CD4-positive, alpha-beta T cell treated with Interleukin-12 subunit alpha and Interleukin-12 subunit beta, for 1 hour (primary cell): ENCODE measurements at places on chromosomes 13 and 19.

DNA sequence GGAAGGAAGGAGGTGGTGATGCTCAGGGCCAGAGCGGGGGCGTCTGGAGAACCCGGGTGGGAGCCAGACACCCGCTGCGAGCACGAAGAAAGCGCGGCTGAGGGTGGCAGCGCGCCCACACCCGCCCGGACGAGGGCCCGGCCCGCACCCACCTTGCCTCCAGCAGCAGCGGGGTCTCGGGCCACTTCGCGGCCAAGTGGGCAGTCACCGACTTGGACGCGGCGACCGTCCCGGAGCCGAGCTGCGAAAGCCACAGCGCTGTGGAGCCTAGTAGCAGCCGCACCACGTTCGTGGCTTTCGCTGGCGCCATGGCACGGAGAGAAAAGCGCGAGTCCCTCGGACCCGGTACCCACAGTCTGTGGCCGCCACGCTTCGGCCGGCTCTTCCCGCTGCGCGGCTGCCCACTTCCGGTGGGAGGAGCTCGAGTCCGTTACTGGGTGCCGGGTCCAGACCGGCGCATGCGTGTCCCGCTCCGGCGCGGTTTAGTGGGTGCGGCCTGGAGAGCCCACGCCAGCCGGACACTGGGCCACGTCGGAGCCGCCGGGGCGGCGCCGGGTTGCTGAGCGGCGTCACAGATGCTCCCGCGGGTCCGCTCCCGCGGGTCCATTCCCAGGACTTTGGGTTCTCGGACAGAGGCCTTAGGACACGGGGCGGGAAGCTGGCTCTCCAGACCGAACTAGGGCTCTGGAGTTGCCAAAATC lies at the start of gene UGGT2:
TSS of gene UGGT2 (minus strand) at position 399 of the 701 bp plus-strand sequence. CDS start at position 310, 89 bp downstream.
- peak; percentile 16 for DNase-seq

DNA sequence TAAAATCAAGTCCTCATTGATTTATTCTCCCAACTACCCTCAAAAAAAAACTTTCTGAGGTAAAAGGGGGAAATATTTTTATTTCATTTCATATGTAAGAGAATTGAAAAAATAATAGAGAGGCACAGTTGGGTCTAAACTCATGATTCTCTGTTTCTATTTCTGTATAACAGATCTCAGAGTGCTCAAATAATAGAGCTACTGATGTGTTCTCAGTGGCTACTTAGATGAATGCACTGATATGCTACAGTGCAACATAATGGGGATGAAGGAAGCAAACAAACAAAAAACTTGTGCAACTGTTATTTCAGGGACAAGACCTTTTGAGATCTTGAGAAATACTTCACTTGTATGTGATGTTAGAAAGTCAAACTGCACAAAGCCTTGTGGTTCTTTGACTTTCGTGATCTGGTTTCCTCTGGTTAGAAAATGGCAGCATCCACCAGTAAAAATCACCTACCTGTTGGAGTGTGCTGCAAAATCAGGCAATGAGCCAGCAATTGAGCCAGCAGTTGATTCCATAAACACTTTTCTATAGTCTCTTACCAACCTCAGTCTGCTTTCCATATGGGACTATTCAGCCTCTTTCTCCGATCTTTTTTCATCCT lies 9.7 kb upstream of the DACH1 start:
- no peak for DNase-seq

- DNase-seq = no peak
Observed at GRCh38 chr13:111013196-111013595, 98.3 kb upstream of the ANKRD10 start.

- no peak for DNase-seq
Observed at GRCh38 chr13:48775804-48776203, 122.1 kb downstream of the CYSLTR2 start.

- DNase-seq = no peak
Observed at GRCh38 chr19:2054763-2055162, 3.7 kb upstream of the MKNK2 start.

GRCh38 chr13:113426591-113426986 lies 26.7 kb downstream of the ADPRHL1 start:
- DNase-seq = no peak

GRCh38 chr13:42991898-42992763 lies at the start of gene EPSTI1:
Gene EPSTI1 (minus strand): TSS chr13:42992241. CDS start chr13:42992165, 76 bp downstream.
- DNase-seq = peak; percentile 80

- no peak for DNase-seq
Observed at GRCh38 chr13:20141238-20142022, 19.4 kb downstream of the GJA3 start.

GRCh38 chr13:114120591-114121011 lies 11.8 kb downstream of the RASA3 start:
- no peak for DNase-seq

- no peak for DNase-seq
Observed at GRCh38 chr13:44004878-44005277, 125.2 kb downstream of the LACC1 start.

- DNase-seq = no peak
Observed at GRCh38 chr19:39053276-39054090, 21.1 kb upstream of the FBXO27 start.
